ENCODE measurements at places on chromosomes 6 and 20. TPM values are rescaled to one million over a fixed set of nuclear protein-coding genes. Genes with fewer than 3 reads are reported as not detected.

DNA sequence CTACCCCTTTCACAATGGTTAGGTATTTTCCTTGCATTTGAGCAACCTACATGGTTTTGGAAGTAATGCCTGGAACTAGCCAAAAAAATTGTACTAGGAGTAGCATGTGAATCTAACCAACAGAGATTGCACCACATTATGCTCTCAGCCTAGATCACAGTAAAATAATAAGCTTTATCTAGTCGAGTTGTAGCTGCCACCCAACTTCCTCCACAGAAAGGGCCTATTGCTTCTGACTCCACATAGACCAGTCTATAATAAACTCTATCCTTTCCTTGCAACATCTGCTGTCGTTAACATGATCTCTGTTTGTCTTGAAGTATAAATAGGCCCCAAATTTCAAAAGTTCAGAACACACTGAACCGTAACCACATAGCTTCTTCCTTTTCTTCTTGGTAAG, 375.5 kb downstream of the PKHD1 start:
- DNase-seq: no peak

SYNJ2 gene
- 24.7 TPM for total RNA-seq

GRCh38 chr6:38676236-38676973, 26.5 kb downstream of the GLO1 start:
- DNase-seq: no peak

HRH3 gene
- total RNA-seq: not detected

MAD2L1BP gene
- 39.7 TPM for total RNA-seq

DNA sequence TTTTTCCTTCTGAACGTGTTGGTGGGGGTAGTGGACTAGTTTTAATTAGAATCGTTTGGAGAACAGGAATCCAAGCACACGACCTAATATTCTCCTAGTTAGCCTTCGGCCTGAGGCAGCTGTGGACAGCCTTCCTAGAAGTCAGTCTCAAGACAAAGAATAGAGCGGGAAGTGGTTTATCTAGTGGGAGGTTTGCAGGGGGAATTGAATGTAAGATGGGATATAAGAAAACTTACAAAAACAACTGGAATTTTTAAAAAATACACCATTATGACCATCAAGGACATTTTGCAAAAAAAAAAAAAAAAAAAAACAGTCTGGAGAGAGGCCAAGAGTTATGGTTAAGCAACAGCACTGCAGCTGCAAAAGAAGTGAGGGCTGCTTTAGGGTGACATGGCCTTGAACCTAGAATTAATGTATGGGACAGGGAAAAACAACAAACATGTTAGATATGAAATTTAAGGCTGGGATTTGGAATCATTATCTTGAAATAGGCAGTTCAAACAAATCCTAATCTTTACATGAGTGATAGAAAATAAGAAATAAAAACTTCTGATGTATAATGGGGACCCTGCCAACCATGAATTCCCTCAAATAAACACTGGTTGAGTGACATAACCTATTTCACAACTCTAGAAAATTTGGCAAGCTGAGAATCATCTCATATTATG, 40.2 kb downstream of the PLAGL1 start:
- DNase-seq: no peak

DNA sequence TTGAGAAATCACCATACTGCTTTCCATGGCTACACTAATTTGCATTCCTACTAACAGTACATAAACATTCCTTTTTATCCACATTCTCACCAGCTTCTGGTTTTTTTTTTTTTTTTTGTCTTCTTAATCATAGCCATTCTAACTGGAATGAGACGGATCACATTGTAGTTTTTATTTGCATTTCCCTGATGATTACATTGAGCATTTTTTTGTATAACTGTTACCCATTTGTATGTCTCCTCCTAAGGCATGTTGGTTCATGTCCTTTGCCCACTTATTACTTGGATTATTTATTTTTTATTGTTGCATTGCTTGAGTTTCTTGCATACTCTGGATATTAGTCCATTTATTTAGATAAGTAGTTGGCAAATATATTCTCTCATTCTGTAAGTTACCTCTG, 258.0 kb downstream of the MEI4 start:
- DNase-seq: no peak

- no peak for DNase-seq
Observed at GRCh38 chr20:40682104-40682981, 6.7 kb downstream of the MAFB start.

- DNase-seq: no peak
Observed at GRCh38 chr6:95777338-95777737, 200.0 kb downstream of the MANEA start.

GRCh38 chr20:675453-676314, at the start of gene SCRT2:
TSS of gene SCRT2 (minus strand) at chr20:675802. CDS start at chr20:675601, 201 bp downstream.
- peak; percentile 71 for DNase-seq

- no peak for DNase-seq
Observed at GRCh38 chr20:63686492-63687321, 9.7 kb upstream of the TNFRSF6B start.

TSPO2 gene
- total RNA-seq: not detected

GRCh38 chr6:56851541-56852259, 103.2 kb upstream of the BEND6 start:
- DNase-seq: peak; percentile 63

- no peak for DNase-seq
Observed at GRCh38 chr20:44025756-44026155, 111.1 kb downstream of the TOX2 start.
